ENCODE measurements at places on chromosomes 7 and 10.

GRCh38 chr7:2796358-2797352 is 47.5 kb downstream of the GNA12 start:
- DNase-seq, result no peak

- DNase-seq, result no peak
These were observed 59.6 kb upstream of the SP4 start for GRCh38 chr7:21368317-21368716.

DNA sequence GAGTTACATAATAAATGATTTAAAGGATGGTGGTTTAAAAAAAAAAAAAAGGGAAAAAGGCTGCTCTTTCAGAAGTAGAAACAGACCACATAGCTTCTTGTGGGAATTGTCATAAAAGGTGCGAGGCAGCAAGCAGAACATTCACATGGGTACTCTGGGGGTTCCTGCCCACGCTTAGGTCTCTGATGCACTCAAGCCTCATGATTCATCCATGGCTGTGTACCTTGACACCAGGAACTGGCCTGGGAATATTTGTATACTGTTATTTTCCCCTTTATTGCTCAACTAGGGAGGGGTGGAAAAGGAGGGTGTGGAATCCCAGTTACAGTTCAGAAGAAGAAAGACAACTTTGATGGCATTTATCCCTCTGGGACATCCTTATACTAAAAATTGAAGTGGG is 4.0 kb downstream of the PON2 start:
- no peak for DNase-seq

DNA sequence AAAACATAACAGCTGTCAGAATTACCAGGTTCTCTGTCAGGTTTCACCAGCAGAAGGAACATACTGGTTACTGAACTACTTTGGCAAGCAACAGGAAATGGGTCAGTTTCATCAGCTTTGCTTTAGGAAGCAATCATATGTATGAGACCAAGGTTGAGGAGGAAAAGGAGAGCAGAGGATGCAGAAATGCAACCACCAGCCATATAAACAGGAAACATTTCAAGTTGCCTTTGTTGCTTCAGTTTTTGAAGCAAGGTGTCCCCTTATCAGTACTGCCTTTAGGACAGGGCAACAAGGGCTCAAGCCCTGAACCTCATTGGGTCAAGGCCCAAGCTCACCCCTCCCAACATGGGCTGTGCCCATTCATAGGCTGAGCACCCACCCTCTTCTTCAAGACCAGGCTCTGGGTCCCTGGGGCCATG is 10.2 kb downstream of the HIPK2 start:
- DNase-seq, result no peak

DNA sequence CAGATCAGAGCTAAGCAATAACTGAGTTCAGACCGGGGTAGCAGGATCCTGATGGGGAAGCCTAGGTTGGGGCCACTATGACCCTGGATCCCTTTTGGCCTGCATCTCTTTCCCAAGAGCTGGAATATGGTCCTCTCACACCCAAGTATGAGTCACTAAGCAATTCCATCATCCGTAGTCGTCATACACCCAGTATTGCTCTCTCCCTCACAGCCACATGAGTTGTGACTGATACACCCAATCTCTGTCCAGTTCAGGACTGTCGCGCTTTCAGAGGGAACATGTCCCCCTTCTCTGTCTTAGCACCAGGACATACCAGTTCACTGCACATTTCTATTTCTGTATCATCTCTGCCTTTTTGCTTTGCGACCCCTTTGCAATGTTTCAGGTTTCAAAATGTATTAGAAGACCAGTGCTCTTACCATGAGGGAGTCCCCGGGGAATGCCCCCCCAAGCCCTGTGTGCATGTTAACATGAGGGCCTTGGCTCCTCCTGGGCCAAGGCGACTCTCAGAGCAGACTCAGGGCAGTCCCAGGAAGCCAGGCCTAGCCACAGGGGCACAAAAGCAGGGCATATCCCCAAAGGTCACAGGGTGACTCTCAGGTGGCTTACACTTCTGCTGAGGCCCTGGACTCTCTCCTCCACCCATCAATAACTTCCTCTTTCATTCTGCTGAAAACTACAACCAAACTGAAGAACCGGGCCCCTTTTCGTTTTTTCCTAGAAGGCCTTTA is 75.3 kb upstream of the SAMD8 start:
- DNase-seq, result no peak

- no peak for DNase-seq
These were observed 557 bp downstream of the TMEM120A start for GRCh38 chr7:75993689-75994387.

DNA sequence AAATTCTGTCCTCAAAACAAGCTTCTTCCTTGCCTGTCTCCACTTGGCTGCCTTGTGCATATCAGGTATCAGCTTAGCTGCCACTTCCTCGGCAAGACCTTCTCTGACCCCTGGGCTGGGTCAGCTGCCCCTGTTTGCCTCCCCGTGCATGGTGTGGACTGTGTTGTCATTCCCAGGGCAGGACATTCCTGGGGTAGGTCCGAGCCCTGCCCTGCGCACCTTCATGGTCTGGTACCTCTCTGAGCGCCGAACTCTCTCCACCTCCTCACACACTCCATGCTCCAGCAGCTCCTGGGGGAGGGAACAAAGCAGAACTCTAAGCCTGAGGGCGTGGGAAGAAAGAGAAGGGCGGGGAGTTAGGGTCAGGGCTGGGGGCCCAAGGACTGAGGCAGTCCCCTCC is 3.8 kb downstream of the POLM start:
- DNase-seq, result no peak

- no peak for DNase-seq
These were observed 488 bp downstream of the MTERF1 start for GRCh38 chr7:91880016-91880412.

GRCh38 chr7:50448823-50449222 is 1.3 kb downstream of the FIGNL1 start:
- DNase-seq, result no peak

- no peak for DNase-seq
These were observed 28.9 kb upstream of the CREB3L2 start for GRCh38 chr7:138030679-138031351.

DNA sequence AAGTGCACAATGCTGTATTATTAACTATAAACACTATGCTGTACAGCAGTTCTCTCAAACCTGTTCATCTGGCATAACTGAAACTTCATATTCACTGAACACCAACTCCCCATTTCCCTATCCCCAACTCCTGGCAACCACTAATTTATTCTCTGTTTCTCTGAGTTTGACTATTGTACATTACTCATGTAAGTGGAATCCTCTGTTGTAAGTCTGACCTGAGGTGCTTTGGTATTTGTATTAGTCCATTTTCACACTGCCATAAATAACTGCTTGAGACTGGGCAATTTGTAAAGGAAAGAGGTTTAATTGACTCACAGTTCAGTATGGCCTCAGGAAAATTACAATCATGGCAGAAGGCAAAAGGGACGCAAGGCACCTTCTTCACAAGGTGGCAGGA is 266.3 kb downstream of the PPP1R3A start:
- no peak for DNase-seq

DNA sequence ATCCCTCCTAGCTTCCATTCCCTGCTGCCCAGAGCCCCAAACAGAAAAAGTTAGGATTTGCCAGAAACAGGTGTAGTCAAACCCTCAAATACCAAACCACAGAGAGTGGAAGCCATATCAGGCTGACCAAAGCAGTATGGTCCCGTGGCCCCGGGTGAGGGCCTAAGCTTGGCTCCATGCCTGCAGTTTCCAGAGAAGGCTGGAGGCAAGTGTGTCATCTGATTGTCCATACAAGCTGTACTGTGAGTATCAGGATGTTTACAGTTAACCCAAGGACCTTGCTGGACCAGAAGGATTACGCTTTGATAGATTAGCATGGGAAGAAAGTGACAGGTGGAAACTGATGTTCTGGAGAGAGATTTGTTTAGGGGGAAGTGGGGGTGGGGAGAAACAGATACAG is 96.3 kb downstream of the PRKAG2 start:
- no peak for DNase-seq

DNA sequence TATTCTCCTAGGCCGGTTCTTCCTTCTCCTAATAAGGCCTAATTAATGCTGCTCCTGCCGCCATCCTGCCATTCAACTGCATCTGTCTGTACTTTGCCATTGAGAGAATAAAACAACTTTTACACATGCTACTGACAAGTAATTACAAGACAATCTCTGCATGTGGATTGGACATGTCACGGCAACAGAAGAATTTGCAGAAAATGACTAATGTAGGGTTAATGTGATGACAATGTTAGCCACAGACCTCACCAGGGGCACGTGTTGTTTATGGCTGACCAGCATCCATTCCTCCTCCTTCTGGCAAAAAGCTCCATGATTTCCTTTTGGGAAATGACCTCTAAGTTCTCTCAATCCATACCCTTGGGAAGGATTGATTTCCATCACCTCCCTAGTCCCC is 58.0 kb downstream of the NEBL start:
- no peak for DNase-seq

GRCh38 chr10:111129363-111129762 is 52.5 kb downstream of the ADRA2A start:
- DNase-seq, result no peak

GRCh38 chr7:140898786-140899536 is 25.8 kb downstream of the BRAF start:
- no peak for DNase-seq

GRCh38 chr10:89600041-89600440 is 45.0 kb downstream of the PANK1 start:
- DNase-seq, result no peak

DNA sequence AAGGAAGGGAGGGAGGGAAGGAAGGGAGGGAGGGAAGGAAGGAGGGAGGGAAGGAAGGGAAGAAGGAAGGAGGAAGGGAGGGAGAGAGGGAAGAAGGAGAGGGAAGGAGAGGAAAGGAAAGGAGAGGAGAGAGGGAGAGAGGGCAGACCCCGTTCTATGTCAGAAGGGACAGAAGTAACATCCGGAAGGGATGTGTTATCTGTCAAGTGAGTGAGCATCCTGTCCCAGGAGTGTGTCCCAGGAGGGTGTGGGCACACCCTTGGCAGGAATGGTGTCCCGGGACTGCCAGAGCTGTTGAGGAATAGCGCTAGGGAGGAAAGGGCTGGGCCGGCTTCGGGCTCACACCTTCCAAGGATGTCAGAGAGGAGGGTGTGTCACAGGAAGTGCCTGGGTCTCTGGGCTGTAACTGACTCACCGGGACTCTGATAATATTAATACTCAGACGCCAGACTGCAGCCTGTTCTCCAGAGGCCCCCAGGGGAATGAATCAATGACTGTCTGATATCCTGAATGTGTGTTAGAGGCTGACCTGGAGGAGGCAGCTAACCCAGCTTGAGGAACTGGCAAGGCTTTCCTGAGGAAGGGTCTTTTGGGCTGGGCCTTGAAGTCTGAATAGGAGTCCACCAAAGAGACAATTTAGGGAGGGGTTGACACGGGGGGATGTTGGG is 125.6 kb upstream of the TNRC18 start:
- DNase-seq, result no peak

GRCh38 chr7:141624763-141625162 is 73.6 kb downstream of the AGK start:
- DNase-seq, result no peak

- no peak for DNase-seq
These were observed 36.6 kb upstream of the SRGN start for GRCh38 chr10:69051303-69051702.

DNA sequence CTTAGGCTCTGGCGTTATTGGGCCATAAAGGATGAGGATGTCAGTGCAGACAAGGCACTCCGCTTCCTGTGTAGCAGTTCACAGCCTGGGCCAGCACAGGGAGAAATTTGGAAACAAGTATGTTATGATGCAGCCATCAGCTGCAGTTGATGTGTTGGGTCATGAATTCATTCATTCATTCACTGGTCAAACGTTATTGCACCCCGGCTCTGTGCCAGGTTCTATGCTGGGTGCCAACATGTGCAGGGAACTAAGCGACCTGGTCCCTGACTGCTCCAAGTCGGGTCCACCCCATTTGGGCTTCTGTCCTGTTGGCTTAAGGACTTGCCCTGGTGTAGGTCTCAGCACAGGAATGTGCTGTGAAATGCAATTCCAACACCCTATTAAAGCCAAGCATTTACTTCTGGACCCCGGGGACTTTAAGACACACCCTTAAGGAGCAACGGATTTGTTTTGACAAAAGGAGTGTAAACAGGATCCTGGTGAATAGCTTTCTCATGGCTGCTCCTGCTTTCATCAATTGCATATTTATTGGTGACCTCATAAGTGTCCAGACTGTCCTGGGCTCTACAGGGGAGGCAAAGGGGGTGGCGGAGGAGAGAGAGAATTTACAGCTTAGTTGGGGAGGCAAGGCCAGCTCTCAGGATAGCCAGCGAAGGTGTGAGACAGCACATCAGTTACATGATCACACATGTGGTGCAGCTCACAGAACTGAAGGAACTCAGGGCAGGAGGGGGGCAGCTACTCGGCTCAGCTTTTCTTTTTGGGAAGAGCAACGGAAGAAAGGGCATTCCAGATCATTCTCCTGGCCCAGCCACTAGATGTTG is 158.6 kb downstream of the GRK5 start:
- DNase-seq, result no peak

DNA sequence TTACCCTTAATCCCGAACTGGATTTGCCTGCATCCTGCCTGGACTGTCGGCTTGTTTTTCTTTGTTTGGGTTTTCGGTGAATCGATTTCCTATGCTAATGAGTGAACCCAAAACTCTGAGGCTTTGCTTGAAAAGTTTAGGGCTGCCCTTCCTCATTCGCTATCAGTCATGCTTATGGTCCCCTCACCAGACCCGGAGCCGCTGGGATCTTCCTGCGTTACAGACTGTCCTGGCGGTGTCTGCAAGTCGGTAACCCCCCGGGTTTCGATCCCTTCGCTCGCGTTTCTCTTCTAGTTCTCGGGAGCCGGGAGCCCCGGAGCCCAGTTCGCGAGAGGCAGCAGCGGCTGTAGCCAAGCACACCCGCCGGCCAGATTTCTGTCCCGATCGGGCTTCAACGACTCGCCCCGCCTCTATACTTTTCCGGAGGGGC is 2.2 kb downstream of the EMX2 start:
- DNase-seq, result no peak

GRCh38 chr10:13086056-13086455 is 13.9 kb upstream of the OPTN start:
- DNase-seq, result no peak

- no peak for DNase-seq
These were observed 100.8 kb downstream of the PRTFDC1 start for GRCh38 chr10:24851629-24852028.

DNA sequence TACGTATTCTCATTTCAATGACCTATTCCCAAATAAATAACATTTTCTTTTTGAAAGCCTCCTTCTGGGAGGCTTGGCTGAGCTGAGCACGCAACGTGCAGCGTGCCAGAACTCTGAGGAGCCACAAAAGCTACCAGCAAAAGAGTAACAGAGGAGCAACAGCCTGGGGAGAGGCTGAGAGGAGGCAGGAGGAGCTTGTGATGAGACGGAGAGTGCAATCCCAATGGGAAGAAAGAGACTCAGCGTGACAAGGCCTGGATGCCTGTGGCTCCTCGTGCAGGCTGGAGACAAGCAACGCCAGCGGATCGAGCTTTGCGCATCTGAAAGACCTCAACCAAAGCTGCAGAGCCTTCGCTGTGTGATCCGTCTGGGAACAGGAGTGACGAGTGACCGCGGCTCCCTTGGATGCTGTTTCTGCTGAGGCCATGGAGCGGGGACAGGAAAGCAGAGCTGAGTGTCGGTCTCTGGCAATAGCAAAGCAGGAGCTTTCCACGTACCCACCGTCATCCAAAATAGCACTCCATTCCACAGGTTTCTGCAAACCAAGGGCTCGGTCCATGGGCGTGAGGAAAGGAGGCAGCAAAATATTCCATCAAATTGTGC is 171.7 kb upstream of the PFKP start:
- DNase-seq, result no peak

Measured in activated T-helper 9 cell treated with anti-CD3 and anti-CD28 coated beads, Interleukin-2, amount 50 U/mL, for 16 hours (primary cell).